ENCODE measurements at places on chromosomes 7 and 10. TPM values are rescaled to one million over a fixed set of nuclear protein-coding genes. Genes with fewer than 3 reads are reported as not detected.

DNA sequence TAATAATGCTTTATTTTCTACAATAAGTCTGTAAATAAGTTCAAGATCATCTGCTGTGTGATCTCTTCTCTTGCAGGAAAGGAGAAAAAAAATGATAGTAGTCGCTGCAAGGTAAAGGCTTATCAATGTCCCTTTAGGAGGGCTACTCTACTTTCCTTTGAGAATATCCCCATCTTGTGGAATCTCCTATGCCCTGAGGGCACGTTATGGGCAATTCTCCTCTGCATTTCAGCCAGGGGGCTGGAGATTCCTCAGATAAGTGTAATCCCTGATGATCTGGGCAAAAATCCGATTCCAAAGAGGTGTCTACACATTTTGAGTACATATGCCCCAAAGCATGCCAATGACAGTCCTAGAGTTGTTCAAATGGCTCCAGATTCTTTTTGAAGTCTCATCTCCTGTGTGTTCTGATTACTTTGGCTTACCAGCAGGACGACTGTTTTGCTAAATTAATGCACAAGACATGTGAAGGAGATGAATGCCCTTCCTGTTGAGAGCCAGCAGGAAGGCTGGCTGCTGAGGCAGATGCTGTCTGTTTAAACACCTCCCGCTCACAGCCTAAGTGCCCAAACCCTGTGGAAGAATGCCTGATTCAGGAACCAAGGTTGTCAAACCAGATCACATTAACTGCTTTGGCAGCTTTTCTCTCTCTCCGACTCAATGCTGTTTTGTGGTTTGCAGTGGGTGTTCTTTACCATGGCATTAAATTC is 171.2 kb upstream of the COL1A2 start:
- no peak overlapping the region for H3K4me3 ChIP-seq
- no peaks in the 10 kb centered on the region for H3K36me3 ChIP-seq
- H3K27me3 ChIP-seq: no peaks in the 10 kb centered on the region
- no peak for DNase-seq

DNA sequence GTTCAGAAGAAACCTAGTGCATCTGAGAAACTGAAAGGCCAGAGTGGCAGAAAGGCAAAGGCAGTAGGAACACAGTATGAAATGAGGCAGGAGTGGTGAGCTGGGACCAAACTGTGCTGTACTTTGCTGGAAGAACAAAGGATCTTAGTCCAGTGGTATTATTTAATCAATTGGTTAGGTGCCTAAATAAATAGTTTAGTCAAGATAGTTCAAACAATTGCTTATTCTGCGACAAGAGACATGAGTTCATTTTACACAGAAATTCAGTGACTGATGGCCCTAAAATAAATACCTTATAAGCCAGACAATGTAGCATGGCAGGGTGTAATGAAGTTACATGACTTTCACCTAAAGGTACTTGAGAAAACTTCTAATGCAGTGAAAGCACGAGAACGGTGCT is 181.8 kb upstream of the LRRN3 start:
- peaks cover 7% of the 10 kb centered on the region for H3K36me3 ChIP-seq
- H3K4me1 ChIP-seq: peaks cover 44% of the 10 kb centered on the region
- no peak overlapping the region for H3K27ac ChIP-seq

- no peaks in the 10 kb centered on the region for H3K27me3 ChIP-seq
- H3K4me3 ChIP-seq: no peak overlapping the region
- H3K36me3 ChIP-seq: peaks cover 18% of the 10 kb centered on the region
- peaks cover 11% of the 10 kb centered on the region for H3K4me1 ChIP-seq
- no peak for DNase-seq
Measured at GRCh38 chr10:35178331-35178730, 51.7 kb downstream of the CREM start.

GRCh38 chr10:127293640-127294039 is 97.2 kb upstream of the INSYN2A start:
- H3K27me3 ChIP-seq: peaks cover 31% of the 10 kb centered on the region
- H3K4me1 ChIP-seq: peaks cover 37% of the 10 kb centered on the region
- peak overlapping the region; percentile 14 for H3K4me3 ChIP-seq

PALD1 gene
- 2.3 TPM for total RNA-seq

GRCh38 chr10:122010405-122011050 is 21.6 kb downstream of the TACC2 start:
- no peak overlapping the region for H3K4me3 ChIP-seq
- no peaks in the 10 kb centered on the region for H3K4me1 ChIP-seq
- H3K36me3 ChIP-seq: no peaks in the 10 kb centered on the region
- H3K27me3 ChIP-seq: no peaks in the 10 kb centered on the region
- no peak for DNase-seq
- H3K27ac ChIP-seq: no peak overlapping the region

GRCh38 chr7:137343281-137343841 is at the start of gene PTN:
Gene PTN (minus strand): TSS chr7:137343733. CDS start chr7:137254973, 88,760 bp downstream.
- no peak within 1 kb of the TSS for H3K4me3 ChIP-seq
- H3K36me3 ChIP-seq: no peaks in the 10 kb centered on the region
- DNase-seq: no peak
- H3K27ac ChIP-seq: no peak within 1 kb of the TSS

VWA2 gene
- not detected for total RNA-seq

GRCh38 chr10:12158111-12158510 is 28.6 kb downstream of the SEC61A2 start:
- no peaks in the 10 kb centered on the region for H3K27me3 ChIP-seq
- no peaks in the 10 kb centered on the region for H3K4me1 ChIP-seq
- no peak for DNase-seq
- H3K36me3 ChIP-seq: peaks cover 47% of the 10 kb centered on the region
- H3K27ac ChIP-seq: no peak overlapping the region

MGMT gene
- total RNA-seq: 15.8 TPM

DNA sequence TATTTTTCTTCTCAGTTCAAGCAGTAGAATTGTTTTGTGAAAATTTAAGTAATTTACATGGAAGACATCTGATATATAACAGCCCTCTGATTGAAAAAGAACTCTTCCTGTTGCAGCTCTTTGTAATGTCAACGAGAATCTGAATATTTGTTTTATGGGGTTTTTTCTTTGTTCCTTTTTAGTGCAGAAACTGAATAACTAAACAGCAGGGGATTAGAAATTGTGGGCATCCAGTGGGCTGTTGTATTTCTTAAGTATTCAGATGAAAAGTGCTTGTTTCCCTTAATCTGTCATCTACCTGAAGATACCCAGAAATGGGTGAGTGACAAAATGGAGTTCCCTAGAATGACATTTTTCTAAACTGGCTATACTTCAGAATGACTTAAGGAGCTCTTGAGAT is 7.4 kb downstream of the ARL4A start:
- no peak overlapping the region for H3K27ac ChIP-seq
- H3K4me1 ChIP-seq: peaks cover 19% of the 10 kb centered on the region
- peaks cover 4% of the 10 kb centered on the region for H3K36me3 ChIP-seq
- no peak for DNase-seq

DNA sequence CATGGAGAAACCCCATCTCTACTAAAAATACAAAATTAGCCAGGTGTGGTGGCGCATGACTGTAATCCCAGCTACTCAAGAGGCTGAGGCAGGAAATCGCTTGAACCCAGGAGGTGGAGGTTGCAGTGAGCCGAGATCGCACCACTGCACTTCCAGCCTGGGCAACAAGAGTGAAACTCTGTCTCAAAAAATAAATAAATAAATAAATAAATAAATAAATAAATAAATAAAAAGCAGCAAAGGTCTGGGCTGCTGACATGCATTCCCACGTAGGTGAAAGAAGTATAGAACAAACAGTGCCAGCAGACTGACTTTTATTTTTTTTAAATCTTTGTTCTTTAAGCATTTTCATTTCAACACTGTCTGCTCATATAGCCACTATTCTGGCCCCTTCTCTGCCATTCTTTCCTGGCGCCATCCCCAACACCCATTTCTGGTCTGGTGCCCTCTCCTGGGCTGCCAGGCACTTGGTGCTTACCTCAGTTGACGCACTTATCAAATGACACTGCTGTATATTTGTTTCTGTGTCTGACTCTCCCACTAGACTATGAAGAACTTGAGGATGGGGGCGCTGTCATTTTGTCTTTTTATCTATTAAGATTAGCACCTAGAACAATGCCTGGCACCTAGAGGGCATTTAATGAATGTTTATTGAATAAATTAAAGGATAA is 15.6 kb downstream of the FAM107B start:
- no peaks in the 10 kb centered on the region for H3K36me3 ChIP-seq
- peaks cover under 1% of the 10 kb centered on the region for H3K27me3 ChIP-seq
- no peak overlapping the region for H3K27ac ChIP-seq
- H3K4me3 ChIP-seq: no peak overlapping the region
- no peak for DNase-seq
